ENCODE measurements at places on chromosomes 5 and 9. TPM values are rescaled to one million over a fixed set of nuclear protein-coding genes. Genes with fewer than 3 reads are reported as not detected.

GRCh38 chr5:177552839-177553455 is 1.4 kb downstream of the FAM193B start:
- peak; percentile 26 for DNase-seq

GRCh38 chr9:30771163-30771708 is 1613.2 kb upstream of the ACO1 start:
- DNase-seq, result no peak

GRCh38 chr9:68895741-68896478 is 118.0 kb downstream of the PRKACG start:
- peak; percentile 16 for DNase-seq

GRCh38 chr5:72486371-72486770 is 20.8 kb downstream of the ZNF366 start:
- DNase-seq, result no peak

DNA sequence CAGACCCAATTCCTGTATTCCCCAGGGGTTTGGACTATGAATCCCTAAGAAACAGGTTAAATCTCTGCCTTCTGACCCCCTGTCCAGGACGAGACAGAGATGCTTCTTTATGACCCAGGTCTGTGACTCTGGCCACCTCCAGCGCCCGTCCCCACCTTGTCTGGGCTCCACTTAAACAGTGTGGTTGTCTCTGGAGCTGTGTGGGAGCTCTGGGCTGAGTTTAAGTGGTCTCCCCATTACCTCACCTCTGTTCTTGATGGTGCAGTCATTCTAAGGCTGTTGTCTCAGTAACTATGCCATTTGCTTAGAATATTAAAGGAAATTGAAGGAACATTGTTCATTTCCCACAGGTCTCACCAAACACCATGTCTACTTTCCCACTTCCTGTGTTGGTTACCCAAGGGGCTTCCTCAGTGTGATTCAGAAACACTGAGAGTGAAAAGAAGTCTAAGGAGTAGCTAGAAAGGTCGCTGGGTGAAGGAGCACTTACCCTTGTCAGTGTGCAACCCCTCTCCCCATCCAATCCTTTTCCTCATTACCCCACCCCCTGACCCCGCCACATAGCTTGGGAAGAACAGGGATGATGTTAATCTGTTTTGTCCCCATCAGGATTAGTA is 127.8 kb upstream of the CKMT2 start:
- DNase-seq, result no peak

- DNase-seq, result no peak
Measured at GRCh38 chr5:92969781-92970237, 611.2 kb downstream of the NR2F1-AS1 start.

- no peak for DNase-seq
Measured at GRCh38 chr5:89060768-89061167, 177.8 kb upstream of the MEF2C start.

GRCh38 chr9:108710424-108710823 is 145.4 kb downstream of the ACTL7B start:
- DNase-seq, result no peak

GRCh38 chr9:82170866-82171265 is 182.3 kb downstream of the SPATA31D1 start:
- DNase-seq, result no peak

GRCh38 chr5:81194633-81195334 is 38.3 kb upstream of the CKMT2 start:
- DNase-seq, result peak; percentile 63

DNA sequence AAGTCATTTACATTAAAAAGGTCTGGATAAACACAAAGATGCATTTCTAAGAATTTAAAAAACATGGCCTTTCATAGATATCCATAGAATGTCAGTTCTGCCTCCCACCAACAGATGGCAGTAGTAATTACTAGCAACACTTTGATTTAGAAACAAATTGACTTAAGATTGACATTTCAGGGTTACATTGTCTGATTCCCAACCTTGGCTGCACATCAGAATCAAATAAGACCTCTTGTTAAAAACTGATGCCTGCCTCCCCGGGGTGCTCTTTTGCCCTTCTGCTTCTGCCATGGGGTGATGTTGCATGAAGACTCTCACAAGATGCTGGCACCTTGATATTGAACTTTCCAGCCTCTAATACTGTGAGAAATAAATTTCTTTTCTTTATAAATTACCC is 146.2 kb upstream of the GPR151 start:
- peak; percentile 36 for DNase-seq

GRCh38 chr9:124708633-124709291 is 62.3 kb downstream of the NR6A1 start:
- peak; percentile 54 for DNase-seq

DNA sequence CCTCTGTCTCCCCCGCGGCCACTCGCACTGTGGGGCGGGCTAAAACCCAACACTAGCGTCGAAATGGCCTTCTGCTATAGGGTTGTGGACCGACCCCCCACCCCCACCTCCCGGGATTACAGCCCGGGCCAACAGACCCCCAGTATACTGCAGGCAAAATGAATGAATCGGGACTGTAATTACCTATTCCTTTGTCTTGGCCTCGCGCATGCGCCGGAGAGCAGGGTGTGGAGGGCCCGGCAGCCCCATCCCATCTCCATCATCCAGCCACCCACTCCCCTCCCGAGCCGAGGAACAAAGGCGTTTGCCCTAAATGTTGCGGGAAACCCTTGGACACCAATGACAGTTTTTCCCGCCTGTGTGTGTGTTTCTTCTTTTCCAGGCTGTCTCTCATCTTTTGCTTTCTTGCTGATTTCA is 1.6 kb downstream of the BASP1 start:
- DNase-seq, result peak; percentile 35

GRCh38 chr5:27944471-27944870 is 906.1 kb upstream of the CDH9 start:
- peak; percentile 23 for DNase-seq

- DNase-seq, result peak; percentile 78
Measured at GRCh38 chr9:114681594-114682332, at the start of gene TEX48. TSS of gene TEX48 (minus strand) at chr9:114682192. CDS start at chr9:114671723, 10,469 bp downstream.

- DNase-seq, result no peak
Measured at GRCh38 chr5:181221105-181221791, 1.8 kb upstream of the TRIM41 start.

DNA sequence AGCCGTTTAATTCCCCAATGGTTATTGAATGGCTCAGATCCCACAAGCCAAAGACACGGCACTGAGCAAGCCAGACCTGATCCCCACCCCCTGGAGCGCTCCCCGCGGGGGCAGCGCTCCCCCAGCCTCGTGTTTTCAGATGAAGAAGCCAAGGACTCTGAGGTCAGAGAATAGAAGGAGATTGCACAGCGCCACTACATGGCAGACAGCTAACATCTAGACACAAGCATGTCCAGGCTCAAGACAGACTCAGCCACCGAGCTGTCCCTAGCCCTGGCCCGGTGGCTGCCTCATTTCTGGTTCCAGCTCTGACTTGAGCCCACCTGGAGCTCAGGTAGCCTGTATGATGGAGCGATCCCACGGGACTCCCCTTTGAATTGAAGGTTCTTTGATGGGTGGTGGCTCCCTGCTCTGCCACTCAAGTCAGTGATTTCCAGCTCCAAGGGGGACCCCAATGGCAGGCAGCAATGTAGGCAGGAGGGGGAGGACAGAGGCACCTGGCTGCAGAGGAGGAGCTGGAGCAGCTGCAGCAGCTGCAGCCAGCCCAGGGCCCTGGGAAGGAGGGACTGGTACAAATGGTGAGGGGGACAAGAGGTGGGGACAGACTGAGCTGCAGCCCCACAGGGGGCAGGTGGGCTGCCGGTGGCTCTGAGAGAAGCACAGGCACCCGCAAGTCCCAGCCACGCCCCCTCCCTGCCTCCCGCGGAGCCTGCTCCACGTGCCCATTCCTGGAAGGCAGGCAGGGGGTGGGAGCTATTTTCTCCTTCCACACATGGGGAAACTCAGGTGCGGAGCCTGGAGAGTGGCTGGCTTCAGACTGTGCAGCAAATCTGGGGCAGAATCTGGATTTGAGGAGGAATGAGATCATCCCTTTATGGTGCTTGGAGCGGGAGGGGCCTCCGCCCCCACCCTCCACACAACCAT is 40.2 kb downstream of the NTNG2 start:
- DNase-seq, result no peak

GRCh38 chr9:131116281-131117120 is 8.9 kb upstream of the NUP214 start:
- DNase-seq, result no peak

GRCh38 chr9:129391221-129391661 is 213.2 kb upstream of the IER5L start:
- no peak for DNase-seq

- DNase-seq, result no peak
Measured at GRCh38 chr5:56862909-56863308, 46.5 kb upstream of the SETD9 start.

DNA sequence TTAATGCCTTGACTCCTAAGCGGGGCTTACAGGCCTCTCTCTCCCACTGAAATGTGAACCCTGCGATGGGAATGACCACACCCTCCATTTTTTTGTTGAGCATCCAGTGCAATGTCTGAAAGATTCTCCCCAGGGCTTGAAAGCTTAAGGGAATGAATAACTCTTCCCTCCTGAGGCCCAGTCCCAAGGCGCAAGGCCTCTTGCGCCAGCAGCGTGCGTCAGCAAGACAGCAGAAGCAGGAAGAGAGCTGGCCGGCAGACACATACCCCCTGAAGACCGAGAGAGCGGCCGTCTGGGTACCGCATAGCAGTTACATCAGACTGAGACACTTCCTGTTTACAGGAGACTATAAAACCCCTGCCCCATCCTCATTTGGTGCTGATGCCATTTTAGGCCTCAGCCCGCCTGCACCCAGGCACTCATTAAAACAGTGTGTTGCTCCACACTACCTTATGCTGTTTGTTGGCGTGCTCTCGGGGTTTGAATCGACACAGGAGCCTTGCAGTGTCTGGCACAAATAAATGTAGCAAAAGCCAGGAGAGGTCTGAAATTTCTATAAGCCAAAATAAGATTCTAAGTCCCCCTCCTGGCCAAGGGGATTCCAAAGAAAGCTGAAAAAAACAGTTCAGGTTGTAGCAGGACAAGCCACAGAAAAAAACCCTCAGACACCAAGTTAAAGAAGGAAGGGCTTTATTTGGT is 62.3 kb downstream of the GDNF start:
- DNase-seq, result no peak

IFNB1 gene
- total RNA-seq, result not detected

NUDT2 gene
- 21.5 TPM for total RNA-seq

MAMDC4 gene
- 7.2 TPM for total RNA-seq

MVB12B gene
- 4.8 TPM for total RNA-seq

PFN3 gene
- total RNA-seq, result not detected

ZNF483 gene
- total RNA-seq, result 1.0 TPM

SOHLH1 gene
- total RNA-seq, result not detected

CAMK4 gene
- total RNA-seq, result 0.52 TPM
